ENCODE measurements at places on chromosomes 6 and 20. TPM values are rescaled to one million over a fixed set of nuclear protein-coding genes. Genes with fewer than 3 reads are reported as not detected.

Gene AIG1
- 42.6 TPM for total RNA-seq

Gene SLC22A3
- 0.54 TPM for total RNA-seq

Gene PI3
- 0.62 TPM for total RNA-seq

Gene GSTA3
- not detected for total RNA-seq

Gene OPRM1
- not detected for total RNA-seq

Gene ASIP
- 10.5 TPM for total RNA-seq

Gene CLPSL1
- total RNA-seq, result not detected

Gene PKIB
- 0.38 TPM for total RNA-seq

Gene SSTR4
- total RNA-seq, result not detected

DNA sequence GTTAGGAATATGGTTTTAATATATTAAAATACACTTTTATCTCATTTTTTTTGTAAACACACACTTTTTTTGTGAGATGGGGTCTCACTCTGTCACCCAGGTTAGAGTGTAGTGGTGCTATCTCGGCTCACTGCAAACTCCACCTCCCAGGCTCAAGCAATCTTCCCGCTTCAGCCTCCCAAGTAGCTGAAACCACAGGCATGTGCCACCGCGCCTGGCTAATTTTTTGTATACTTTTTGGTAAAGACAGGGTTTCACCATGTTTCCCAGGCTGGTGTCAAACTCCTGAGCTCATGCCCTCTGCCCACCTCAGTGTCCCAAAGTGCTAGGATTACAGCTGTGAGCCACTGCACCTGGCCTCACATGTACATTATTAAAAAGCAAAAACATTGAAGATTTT lies 10.8 kb downstream of the IPCEF1 start:
- no peak for DNase-seq

DNA sequence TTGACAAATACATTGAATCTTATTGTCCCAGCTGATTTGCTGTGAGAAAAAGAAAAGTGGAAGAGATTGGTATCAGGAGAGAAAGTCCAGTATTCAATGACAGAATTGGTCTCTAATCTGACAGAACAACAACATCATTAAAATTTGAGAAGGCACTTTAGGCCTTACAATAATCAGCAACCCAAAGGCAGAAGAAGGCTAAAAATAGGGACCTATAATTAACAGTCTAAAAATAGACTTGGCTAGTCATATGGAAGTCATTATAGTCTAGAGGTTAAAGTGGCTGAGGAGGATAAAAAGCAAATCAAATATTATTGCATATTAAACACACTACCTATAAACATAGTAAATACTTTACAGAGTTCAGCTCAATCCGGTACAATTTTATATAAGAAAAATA lies 393.6 kb upstream of the JAG1 start:
- no peak for DNase-seq

DNA sequence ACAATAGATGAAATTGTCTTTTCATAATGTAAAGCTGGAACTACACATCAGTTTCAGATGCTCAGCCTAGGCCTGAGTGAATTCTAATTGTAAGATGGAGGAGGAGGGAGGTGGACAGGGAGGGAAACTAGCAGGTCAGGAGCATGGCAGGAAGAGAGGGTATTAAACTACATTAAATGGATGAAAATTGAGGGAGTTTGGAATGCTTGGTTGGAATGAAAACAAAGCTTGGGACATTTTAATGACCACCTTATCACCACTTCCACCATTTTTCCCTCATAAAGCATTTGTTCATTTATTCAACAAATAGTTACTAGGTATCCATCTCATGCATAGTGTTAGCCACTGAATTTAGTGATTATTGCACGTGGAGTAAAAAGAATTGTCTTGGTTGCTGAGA lies 65.0 kb downstream of the KIZ start:
- DNase-seq, result no peak

GRCh38 chr6:105178110-105178509 lies 1.7 kb downstream of the POPDC3 start:
- no peak for DNase-seq

GRCh38 chr6:1894954-1895353 lies 285.2 kb downstream of the FOXC1 start:
- no peak for DNase-seq

DNA sequence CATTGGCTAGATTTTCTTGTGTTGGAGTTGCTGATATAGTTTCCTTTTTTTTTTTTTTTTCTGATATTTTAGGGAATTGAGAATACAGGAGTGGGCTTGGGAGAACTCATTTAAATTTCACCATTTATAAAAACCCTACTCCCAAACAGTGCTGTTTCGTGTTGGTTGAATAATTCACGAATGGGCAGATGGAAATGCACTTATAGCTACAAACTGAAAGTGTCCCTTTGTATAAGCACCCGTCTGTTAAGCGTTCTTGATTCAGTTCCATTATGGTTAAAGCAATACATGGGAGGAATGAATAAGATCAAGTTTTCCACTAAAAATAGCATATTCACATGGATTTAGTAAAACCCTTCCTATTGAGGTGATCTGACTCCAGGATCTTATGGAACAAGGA lies 122.2 kb upstream of the ARG1 start:
- DNase-seq, result no peak

GRCh38 chr20:47278907-47279348 lies 77.6 kb downstream of the ZMYND8 start:
- DNase-seq, result no peak

- DNase-seq, result no peak
Measured at GRCh38 chr20:62539198-62540045, 63.6 kb upstream of the GATA5 start.

GRCh38 chr6:167533851-167534250 lies 209.0 kb downstream of the TTLL2 start:
- no peak for DNase-seq

DNA sequence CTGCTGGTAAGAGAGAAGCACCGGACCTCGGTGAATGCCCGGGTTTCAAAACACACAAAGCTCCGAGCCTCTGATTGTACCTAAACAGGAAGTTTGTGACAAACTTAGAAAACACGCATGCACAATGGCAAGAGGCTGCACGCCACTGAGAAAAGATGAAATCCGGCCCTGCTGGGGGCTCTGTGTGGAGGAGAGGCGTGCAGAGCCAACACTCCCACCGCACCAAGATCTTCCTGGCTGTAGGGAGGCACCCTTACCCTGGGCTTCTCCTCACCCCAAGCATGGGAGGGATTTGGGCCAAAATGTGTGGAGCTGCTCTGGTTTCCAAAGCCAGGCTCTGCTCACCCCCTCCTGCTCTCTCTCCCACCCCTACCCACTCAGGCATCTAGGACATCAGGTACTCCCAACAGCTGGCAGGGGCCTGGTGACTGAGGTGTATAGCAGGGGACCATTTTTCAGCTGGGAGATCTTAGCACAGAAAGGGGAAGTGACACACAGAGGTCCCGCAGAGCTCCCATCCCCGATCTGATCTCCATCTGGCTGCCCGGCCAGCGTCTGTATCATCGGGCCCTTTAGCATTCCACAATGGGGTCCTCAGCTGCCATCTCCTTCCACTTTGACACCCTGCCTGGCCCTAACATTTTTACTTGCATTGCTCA lies 84.2 kb downstream of the TRERF1 start:
- DNase-seq, result peak; percentile 84

DNA sequence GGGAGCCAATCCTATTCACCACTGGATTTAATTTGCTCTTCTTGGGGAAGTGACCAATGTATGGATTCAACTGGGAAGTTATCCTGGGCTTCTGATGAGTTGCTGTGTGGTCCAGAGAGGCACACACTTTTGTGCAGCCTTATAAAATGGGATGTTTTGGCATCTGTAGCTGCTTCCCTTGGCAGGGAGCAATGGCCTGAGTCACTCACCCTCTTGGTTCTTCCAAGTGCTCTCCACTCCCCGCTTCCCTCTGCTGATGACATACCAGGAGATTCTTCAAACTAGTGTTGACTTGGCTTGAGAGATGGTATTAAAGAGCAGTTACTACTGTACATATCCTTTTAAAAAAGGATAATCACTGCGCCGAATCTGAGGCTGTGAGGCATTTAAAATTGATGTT lies 105.8 kb downstream of the JARID2 start:
- no peak for DNase-seq

DNA sequence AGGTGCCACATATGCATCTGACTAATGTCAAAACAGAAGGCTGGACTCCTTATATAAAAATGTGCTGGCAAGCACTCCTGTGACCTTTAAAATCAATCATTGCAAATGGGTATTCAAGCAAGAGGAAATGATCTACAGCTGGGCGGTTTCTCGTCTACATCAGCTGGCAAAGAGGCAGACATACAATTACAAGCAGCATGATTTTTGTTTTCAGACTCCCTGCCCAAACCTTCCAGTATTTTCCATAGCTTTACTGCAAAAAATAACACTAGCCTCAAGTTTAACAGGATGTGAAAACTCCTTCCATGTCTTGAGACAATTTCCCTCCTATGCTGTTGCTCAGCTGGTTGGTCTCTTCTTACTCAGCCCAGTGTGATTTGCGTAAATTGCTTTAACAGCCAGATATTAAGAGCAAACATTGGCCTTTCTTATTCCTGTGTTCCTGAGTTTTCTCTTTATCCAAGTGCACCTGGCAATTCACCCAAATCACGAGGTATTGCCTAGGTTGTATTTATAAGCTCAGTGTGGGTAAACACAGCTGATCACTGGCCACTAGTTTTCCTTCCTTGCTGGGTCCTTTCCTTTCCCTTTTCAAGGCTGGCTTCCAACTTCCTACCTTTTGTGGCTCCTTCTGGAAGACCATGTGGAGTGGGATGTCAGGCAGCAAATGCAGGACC lies 130.4 kb downstream of the MOXD1 start:
- no peak for DNase-seq

- no peak for DNase-seq
Measured at GRCh38 chr6:13407709-13408695, 79.4 kb downstream of the GFOD1 start.

DNA sequence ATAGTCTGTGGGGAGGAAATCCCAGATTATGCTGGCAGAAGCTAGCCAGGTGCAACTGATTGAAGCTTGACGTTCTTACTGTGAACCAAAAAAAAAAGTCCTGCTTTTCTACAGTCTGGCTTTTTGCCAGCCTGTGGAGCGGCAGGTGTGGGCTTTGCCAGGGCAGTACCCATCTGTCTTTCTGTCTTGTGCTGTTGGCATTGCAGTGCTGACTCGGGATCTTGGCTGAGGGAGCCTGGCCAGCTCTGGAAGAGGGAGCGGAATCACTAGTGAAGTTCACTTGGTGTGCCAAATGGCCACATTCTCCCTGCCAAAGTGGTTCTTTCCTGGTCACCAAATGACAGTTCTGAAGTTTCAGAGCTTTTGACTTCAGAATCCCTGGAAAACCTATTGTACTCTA lies 5.0 kb downstream of the KIF3B start:
- no peak for DNase-seq

GRCh38 chr6:42193491-42193894 lies 1.3 kb downstream of the GUCA1B start:
- no peak for DNase-seq

DNA sequence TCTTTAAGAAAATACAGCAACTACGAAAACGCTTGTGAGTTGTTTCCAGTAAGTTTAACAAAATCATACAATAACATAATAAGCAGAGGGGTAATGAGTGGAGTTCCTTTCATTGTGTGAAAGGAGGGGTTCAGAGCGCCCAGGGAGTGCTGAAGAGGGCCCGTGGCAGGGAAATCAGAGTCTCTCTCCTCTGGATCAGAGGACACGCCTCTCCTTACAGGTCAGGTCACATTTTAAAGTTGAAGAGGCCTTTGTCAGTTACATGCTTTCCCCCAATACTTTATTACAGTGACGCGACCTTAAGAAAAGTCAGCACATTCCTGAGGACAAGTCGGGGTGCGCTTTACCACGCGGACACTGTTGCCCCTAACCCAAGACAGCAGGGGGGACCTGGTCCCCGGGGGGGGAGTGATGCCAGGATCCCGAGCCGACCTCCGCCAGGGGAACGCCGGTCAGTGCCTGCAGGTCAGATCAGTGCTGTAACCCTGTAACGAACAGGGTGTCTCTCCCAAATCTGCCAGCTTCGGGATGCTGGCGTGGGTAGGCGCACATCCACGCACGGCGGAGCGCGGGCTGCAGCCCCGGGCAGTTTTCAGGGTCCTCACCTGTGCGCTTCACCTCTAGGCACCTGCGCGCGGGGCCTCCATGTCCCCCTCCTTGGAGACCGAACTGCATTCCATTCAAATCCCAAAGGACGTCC lies 848 bp downstream of the DACT2 start:
- no peak for DNase-seq

- DNase-seq, result no peak
Measured at GRCh38 chr20:12829170-12829569, 179.6 kb upstream of the SPTLC3 start.

GRCh38 chr6:139940741-139941729 lies 566.6 kb upstream of the CITED2 start:
- DNase-seq, result no peak

DNA sequence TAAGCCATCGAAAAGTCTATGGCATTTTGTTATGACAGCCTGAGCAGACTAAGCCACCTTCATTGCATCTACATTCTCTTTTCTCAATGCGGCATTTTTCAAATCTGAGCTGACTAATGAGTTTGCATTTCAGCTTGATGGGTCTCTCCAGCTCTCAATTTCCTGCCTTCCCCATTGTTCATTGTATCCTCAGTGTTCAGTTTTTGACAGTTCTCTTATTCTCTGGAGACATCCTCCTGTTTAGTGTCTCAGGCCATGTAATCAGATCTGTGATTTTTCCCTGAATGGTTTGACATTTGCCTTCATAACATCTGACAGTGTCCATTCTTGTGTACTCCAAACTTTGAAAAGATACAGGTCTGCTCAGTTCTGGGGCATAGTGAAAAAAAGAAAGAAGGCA lies 27.9 kb upstream of the MCM3 start:
- no peak for DNase-seq

DNA sequence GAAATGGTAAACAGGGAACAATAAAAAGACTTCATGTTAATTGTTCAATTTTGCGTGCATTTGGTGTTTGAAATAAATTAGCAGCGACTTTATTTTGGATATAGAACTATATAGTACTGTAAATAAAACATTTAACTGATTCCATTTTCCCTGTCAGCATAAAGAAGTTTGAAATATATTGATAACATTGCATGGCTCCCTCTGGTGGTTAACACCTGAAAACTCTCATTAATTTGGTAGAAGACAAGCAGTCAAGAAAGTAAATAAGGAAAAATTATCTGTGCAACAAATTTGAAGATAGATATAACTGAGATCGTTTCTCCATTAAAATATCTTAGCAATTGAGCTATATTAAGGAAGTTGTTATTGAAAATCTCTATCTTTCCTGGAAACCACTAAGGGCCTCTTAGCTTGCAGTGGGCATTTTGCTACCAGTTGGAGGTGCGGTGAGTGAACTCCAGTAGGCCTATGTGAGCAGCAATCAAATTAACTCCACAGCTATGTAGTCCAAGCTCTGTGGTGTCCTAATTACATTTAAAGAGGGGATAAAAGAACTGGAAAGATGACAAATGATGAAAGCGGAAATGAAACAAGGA lies 435.7 kb upstream of the FKBP1C start:
- no peak for DNase-seq

- DNase-seq, result no peak
Measured at GRCh38 chr6:25130518-25130917, 148.7 kb upstream of the CARMIL1 start.

DNA sequence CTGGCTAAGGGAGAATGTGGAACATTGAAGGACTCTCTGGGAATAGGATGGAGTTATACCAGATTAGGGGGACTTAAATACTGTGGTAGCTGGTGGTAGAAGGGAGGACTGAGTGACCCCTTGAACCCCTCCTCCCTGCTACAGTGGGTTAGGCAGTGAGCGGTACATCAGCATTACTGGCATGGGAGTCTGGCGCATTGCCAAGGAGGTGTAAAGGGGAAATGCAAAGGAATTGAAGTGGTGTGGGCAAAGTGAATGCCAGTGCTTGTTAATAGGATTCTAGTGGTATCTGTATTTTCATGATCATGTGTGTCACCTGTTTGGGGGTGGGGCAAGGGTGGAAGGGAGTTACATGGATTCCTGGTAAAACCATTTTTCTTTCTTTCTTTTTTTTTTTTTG lies 60.1 kb downstream of the GFRA4 start:
- no peak for DNase-seq

Data from cardiac septum (tissue), 1 donor.